ENCODE measurements at places on chromosomes 7 and 10. TPM values are rescaled to one million over a fixed set of nuclear protein-coding genes. Genes with fewer than 3 reads are reported as not detected.

The GPR85 gene
- total RNA-seq = 0.35 TPM

The ANKRD1 gene
- total RNA-seq = 189 TPM

The HSPA14 gene
- total RNA-seq = 8.1 TPM

The ABCC2 gene
- total RNA-seq = 0.68 TPM

The ARHGEF5 gene
- 8.3 TPM for total RNA-seq

The SLC18A3 gene
- not detected for total RNA-seq

The SYT15B gene
- 8.2 TPM for total RNA-seq

The PLAU gene
- total RNA-seq = 52.7 TPM

The MLXIPL gene
- 0.34 TPM for total RNA-seq

The VAX1 gene
- not detected for total RNA-seq

The FAM131B gene
- 2.9 TPM for total RNA-seq

The PRRT4 gene
- total RNA-seq = 3.5 TPM

The OR6B1 gene
- total RNA-seq = not detected

Measured in pericardium fibroblast (primary cell).